ENCODE measurements at places on chromosomes 11 and 22.

DNA sequence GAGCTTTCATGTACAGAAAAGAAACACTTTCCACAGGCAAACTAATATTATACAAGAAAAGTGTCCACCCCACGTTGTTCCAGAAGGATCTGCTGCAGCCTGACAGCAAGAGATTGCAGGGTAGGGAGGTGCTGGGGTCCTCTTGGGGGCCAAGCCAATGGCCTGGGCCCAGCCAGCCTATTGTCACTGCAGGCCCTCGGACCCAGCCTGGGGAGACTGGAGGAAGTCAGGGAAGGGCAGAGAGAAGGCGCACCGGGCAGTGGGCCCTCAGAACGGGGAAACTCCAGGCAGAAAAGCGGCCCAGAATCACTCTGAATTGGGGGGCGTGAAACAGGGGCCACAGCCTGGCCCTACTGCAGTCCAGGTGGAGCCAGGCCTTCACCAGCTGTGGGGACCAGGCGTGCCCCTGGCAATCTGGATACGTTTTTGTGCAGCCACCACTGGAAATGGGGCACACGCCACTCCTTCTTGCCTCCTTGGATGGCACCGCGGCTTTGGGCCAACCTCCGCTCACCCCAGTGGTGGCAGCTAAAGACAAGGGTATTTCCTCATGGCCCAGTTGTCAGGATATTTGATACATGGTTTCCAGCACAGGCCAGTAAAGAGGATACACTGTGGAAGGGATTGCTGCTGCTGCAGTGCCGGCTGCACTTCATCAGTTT, 3.9 kb upstream of the NAP1L4 start:
- no peak for DNase-seq

DNA sequence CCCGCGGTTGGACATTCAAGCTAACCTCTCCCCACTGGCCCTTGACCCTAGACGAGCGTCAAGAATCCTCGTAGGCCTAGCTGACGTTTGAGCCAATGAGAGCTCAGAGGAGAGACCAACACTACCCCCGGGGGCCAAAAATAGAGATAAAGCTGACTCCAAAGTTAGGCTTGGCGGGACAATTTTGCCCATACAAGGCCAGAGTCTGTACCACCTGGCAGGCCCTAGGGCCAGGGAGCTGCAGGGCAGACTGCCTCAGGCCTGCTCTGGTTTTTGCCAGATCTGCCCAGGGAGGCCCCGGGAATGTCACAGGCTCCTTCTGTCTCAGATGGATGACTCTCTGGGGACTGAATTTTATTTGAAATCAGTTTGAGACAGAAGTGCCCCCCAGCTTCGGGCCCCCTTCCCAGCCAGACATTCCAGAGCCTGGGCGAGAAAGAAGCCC, 40.8 kb upstream of the ACCSL start:
- no peak for DNase-seq

- DNase-seq: no peak
Measured at GRCh38 chr11:128291007-128291406, 296.4 kb downstream of the ETS1 start.

- no peak for DNase-seq
Measured at GRCh38 chr11:26044389-26044788, 287.5 kb upstream of the ANO3 start.

GRCh38 chr11:110355011-110355744, 58.8 kb upstream of the RDX start:
- no peak for DNase-seq

DNA sequence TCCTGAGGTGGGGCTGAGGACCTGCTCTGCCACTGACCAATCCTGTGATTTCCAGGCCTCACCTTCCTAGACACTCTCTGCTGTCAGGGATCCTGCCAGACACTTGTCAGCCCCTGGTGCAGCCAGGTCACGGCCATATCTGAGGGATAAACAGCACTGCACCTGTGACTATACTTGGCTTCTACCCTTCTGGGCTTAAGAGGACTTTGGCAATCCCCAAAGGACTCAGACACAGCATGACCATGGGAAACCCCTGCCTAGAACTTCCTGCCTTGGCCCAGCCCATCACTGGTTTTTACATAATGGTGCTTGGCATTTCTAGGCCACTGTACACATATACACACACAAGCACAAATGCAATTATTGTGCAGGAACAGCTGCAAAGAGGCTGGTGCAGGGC, 11.6 kb upstream of the OLFML1 start:
- DNase-seq: no peak

DNA sequence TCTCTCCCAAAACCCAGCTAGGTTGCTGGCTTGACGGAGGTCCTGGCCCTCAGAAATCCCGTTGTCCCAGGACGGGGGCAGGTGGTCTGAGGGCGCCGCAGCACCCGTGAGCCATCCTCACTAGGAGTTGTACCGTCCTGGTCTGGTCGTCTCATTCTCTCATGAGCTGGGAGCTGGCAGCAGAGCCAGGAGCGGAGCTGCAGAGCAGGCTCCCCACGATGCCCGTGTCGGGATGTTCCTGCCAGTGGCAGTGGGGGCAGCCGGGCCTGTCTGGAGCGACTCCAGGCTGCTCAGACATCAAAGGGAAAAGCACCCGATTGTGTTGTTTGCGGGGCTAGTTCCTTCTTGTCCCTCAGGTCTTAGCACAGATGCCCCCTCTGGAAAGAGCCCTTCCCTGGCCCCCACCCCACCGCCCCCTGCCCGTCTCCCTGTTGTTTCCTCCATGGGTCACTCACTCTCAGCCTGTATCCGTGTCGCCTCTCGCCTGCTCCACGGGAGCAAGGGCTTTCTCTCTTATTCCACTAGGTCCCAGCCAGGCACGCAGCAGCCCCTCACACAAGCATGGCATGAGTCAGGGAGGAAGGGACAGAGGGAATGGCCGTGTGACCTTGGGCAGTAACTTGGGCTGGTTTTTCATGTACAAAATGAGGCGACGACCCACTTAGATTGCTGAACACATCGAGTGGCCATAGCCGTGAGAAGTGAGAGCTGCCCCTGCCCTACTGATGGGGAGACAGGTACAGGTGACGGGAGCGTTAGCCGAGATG, 23.2 kb upstream of the MGAT3 start:
- no peak for DNase-seq

GRCh38 chr11:75434886-75435570, 2.0 kb upstream of the KLHL35 start:
- DNase-seq: no peak

DNA sequence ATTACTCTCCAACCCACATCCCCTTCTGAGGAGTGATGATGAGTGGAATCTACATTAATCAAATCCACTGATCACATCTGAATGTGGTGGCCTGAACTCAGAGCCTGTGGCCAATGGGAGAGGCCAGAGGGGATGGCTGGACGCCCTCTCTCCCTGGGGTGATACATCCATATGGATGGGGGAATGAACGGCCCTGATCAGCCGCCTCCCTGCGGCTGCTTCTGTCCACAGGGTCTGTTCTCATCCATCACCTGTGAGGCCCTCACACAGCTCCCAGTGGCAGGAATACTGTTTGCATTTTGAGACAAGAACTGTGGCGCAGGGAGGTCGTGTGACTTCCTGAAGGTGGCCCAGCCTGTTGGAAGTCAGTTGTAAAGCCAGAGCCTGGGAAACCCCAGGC, 78.3 kb upstream of the SHISAL1 start:
- DNase-seq: no peak

- no peak for DNase-seq
Measured at GRCh38 chr11:119829402-119829801, 100.4 kb upstream of the NECTIN1 start.

Data from stimulated activated CD4-positive, alpha-beta T cell treated with anti-CD3 and anti-CD28 coated beads, Interleukin-12 subunit alpha, Interleukin-12 subunit beta, amount 100 ng/mL, for 24 hours (primary cell).